Right lung (tissue), 10 donors: ENCODE measurements at places on chromosomes 2 and 18.

GRCh38 chr2:200305797-200306195 is 697 bp upstream of the SPATS2L start:
- no peak for DNase-seq

DNA sequence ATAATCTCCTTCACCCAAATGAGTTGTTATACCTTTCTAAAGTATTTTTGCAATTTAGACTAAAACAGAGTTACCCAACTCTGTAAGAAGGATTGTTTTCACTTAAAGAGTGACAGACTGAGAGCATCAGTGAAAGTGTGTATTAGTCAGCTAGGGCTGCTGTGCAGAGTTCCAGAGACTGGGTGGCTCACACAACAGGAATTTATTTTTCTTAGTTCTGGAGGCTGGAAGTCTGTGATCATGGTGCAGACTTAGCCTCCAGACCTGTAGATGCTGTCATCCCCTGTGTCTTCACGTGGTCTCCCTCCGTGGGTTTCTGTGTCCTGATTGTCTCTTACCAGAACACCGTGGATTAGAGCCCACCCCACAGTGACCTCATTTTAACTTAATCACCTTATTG is 40.0 kb downstream of the BCL2L11 start:
- DNase-seq: no peak

DNA sequence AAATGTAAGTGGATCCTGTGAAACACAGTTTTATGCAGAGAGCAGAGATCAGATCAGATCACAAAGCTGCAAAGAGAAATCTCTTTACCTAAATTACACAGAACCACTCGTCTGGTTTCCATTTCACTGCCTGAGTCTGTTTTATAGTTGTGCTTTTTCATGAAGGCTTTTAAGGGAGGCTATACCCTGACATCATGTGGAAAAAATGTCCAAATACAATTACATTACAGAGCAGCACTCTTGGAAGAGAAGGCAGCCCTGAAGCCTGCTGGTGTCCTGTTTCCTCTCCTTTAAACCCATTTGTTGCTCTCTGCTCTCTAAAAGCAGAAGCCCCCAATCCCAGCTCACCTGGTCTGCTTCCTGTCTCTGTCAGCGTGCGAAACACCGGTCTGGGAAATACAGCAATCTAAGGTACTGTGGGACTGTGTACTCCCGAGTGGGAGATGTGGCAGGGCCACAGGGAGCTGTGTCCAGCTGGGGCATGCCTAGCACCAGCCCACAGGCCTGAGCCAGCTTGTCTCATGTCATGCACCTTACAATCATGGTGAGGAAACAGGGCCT is 24.8 kb upstream of the ZFP36L2 start:
- DNase-seq: peak; percentile 73

GRCh38 chr2:173751245-173751975 is 213.8 kb downstream of the SP3 start:
- no peak for DNase-seq

GRCh38 chr2:208546107-208546506 is 139.5 kb downstream of the PTH2R start:
- no peak for DNase-seq

- no peak for DNase-seq
Measured at GRCh38 chr2:45980161-45980865, 316.9 kb upstream of the EPAS1 start.

GRCh38 chr2:30915486-30915885 is 108.2 kb upstream of the CAPN13 start:
- DNase-seq: no peak

- DNase-seq: no peak
Measured at GRCh38 chr2:170843656-170844055, 27.0 kb downstream of the GAD1 start.

DNA sequence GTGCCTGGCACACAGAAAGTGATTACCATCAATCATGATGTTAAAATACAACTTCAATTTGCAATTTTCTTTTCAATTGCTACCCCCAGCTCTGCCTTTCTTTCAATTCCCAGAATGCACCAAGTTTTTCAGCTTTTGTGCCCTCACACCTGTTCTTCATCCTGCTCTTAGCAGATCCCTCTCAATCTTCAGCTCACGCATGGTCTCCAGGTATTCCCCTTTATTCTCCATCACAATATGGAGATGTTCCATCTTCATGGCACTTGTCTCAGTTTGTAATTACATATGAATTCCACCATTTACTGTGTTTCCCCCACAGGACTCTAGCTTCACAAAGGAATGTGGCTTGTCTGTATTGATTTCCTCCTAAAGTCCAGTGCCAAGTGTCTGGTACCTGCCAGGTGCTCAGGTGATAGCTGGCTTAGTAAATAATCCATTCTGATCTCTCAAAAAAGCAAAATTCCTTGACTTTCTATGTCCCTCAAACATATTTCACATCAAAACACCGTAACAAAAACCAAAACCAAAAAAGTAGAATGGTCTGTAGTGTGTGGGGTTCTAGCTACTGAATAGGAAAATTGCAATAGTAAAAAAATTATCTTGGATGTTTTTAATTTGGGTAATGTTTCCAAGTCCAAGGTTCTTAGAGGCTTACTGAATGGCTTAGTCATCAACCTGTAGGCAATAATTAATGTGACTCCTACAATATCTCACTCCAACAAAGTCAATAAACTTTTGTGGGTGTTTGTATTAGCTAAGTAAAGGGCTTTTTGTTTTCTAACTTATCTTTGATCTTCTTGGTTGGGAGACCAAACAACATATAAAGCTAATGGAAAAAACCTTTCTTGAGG is 2.9 kb upstream of the INSIG2 start:
- no peak for DNase-seq

GRCh38 chr2:137857881-137858280 is 106.4 kb upstream of the HNMT start:
- no peak for DNase-seq

DNA sequence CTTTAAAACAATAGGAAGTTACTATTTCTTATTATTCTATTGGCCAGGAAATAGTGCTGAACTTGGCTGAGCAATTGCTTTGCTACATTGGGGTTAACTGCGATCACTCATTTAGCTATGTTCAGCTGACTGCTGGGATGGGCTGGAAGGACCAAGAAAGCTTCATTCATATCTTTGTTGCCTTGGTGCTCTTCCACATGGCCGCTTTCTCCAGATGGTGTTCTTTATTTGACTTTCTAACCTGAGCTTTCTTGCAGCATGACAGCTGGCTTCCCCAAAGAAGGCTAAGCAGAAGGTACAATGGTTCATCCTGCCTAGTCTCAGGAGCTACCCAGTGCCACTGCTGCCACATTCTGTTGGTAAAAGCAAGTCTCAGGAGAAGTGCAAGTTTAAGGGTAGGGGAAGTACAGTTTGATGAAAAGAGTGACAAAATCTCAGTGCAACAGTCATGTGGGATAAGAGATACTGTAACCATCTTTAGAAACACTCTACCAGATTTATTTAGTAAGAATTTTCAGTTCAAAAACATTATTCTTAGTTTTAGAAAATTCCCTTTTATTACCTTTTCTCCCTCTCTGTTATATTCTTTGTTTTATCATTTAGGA is 180.6 kb upstream of the RBMS1 start:
- DNase-seq: no peak

DNA sequence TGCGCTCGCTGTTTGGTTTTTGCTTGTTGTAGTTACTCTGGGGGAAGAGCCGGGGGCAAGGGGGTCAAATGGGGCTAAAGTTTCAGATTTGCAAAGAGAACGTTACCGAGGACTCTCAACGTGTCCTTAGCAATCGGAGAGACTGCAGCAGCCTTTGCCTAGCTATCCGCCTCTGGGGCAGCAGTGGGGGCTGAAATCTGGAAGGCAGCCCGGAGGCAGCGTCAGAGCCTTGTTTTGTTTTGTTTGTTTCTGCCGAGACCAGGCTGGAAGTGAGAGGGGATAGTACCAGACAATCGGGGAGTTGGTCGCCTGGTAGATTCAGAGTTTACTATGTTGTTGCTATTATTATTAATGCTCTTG is 1.2 kb downstream of the CDH20 start:
- no peak for DNase-seq

DNA sequence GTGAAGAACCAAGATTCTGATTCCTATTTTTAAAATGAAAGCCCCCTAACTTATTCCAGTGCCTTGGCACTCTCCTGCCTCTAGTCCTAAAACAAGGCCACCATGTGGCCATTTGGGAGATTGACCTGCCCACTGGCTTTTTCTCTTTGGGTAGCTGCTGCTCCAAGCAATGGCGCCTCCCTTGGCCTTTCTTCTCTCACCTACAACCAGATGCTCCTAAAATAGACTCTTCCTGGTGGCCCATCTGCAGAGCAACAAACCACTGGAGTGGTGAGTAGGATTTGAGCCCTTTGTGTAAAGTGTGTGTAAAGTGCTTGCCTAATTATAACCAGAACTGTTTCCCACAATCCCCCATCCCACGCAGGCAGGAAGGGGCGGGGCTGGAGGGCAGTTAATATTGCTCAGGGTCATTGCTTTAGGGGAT is 114.2 kb downstream of the FHOD3 start:
- DNase-seq: no peak

DNA sequence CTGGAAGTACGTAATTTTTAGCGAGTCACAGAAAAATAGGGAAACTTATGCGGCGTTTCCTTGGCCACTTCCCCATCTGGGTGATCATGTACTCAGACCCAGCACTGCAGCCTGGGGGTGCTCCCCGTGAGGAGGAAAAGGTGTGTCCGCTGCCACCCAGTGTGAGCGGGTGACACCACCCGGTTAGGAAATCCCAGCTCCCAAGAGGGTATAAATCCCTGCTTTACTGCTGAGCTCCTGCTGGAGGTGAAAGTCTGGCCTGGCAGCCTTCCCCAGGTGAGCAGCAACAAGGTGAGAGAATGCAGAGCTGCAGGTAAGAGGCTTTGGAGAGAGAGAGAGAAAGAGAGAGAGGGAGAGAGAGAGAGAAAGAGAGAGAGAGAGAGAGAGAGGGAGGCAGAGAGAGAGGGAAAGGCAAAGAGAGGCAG is at the start of gene IL1R2:
Gene IL1R2, plus strand, starts transcription at position 240 of the 425 bp plus-strand sequence. CDS start 16,616 bp downstream, outside the sequence.
- no peak for DNase-seq

GRCh38 chr2:20148923-20149702 is 75.8 kb downstream of the SDC1 start:
- no peak for DNase-seq

DNA sequence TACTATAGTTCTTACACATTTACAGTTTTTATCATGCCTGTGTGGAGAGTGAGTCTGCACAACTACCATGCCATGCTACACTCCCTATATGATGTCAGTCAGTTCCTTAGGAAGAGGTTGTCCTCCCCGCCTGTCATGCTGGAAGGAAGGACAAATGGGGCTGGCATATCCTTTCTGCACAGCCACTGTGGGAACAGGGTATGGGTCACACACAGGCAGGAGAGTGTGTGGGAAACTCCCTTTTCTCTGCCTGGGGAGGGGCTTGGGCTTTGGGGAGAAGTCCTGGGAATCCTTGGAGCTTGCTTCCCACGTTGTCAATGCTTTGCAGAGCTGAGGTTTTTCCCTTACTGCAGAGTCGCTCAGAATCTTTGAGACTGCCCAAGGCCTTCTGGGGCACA is 232.1 kb downstream of the PRKCE start:
- no peak for DNase-seq

DNA sequence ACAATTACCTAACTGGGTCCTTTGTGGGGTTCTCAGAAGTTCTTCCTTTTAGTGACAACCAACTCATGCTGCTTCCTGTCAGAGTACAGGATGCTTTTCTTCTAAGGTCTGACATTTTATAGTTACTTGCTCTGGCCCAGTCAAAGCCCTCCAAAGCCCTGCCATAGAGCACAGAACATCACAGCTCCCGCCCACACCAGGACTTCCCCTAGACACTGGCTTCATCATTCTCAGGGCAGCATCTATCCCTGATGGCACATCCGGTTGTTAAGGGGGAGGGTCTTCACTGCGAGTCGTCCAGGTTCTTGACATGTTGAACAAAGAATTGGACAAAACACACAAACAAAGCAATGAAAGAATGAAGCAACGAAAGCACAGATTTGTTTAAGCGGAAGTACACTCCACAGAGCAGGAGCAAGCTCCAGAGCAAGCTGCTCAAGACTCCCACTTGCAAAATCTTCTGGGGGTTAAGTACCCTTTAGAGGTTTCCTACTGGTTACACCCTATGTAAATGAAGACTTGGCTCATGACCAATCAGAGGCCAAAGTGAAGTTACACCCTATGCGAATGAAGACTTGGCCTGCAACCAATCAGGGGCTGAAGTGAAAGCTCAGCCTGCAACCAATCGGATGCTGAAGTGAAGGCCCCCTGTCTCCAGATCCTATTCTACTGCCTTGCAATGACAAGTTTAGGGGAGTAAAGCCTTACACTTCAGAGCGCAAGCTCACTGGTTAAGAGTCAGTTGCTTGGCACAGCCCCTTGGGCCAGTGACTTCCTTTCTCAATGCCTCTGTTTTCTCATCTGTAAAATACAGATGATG is 79.0 kb downstream of the HDAC4 start:
- no peak for DNase-seq

DNA sequence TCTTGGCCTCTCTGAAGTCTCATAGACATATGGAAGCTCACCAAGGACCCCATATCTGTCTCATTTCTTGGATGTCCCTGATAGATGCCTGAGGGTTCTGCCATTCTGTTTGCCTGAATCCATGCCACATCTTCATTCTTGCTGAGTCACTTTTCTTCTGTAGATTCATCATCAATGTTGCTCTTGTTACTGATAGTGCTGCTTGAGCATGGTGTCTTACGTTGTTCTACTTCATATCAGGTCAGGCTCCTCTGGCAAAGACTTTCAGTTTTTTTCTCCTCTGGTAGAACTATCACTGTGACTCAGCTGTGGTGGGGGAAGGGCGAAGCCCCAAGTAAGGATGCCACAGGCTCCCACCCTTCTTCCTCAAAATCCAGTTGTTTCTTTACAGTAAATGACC is 885.2 kb downstream of the DCDC2C start:
- DNase-seq: no peak

DNA sequence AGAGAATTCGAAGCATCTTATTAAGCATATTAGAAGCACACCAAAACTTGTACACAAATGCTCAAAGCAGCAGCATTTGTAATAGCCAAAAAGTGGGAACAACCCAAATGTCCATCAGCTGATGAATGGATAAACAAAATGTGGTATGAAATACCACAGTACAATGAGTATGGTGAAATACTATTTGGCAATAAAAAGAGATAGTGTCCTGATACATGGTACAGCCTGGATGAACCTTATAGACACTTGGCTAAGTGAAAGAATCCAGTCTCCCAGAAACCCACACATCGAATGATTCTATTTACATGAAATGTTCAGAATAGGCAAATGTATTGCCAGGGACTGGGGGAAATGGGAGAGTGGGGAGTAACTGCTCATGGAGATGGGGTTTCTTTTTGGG is 3.0 kb downstream of the SPATA3 start:
- no peak for DNase-seq

- no peak for DNase-seq
Measured at GRCh38 chr2:2801458-2801857, 470.4 kb upstream of the MYT1L start.

- DNase-seq: peak; percentile 49
Measured at GRCh38 chr2:85668009-85668856, at the start of gene SFTPB. TSS of gene SFTPB (minus strand) at chr2:85668199. CDS start at chr2:85668183, 16 bp downstream.
